NAMALWA (cell line): ENCODE measurements at places on chromosomes 6 and 20.

DNA sequence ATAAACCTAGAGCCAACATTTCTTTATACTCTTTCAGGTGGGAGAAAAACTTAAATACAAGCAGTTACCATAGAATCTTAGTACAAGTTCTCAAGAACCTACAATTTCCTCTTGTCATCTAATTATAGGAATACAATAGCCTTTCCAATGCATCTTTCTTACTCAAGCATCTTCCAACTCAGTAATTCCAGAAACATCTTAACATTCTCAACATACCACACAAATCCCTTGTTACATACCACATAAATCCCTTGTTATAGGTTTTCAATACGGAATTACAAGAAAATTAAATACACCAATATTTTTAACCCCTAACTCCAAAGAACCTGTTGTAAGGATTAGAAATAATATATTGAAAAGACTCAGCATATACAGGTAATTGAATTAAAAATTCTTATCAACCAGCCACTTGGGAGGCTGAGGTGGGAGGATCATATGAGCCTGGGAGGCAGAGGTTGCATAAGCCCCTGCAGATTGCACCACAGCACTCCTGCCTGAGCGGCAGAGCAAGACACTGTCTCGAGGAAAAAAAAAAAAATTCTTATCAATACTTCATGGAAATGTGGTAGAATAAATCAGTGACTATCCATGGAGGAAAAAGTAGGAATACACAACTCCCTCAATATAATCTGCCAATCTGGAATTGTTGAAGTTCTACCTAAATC lies 127.5 kb upstream of the CCDC28A start:
- DNase-seq, result no peak

DNA sequence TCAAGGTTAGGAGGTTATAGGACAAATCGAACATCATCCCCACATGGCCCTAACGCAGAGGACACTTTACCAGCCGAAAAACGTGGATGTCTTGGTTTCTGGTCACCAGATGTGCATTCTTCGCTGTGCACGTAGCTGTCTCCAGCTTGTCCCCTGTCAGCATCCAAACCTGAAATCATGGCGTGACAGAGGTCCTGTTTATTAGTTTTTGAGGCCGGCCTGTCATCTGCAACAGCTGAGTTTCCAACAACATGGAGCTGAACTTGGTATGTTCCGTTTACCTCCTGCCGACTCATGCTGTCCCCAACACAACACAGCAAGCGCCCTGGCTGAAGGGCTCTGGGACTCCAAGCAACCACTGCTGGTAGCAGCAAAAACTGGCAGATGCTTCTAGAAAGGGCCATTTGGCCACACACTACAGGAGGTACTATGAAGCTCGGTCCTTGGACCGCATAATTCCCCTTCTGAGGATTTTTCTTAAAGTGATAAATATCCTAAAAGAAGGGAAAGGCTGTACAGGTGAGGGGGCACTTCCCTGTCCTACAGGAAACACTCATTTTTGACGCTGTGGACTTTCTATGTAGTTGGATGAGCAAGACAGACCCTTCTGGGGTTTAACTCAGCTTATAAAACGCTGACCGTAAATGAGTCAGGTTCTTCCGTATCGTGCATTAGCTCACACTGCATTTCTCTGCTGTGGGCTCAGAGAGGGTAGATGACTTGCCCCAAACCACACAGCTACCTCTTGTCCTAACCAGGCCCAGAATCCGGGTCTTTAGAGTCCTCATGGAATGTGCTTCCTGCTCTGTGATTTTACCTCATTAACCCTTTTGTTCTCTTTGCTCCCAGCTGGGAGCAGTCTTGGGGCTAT lies 79.7 kb upstream of the NFATC2 start:
- DNase-seq, result no peak

DNA sequence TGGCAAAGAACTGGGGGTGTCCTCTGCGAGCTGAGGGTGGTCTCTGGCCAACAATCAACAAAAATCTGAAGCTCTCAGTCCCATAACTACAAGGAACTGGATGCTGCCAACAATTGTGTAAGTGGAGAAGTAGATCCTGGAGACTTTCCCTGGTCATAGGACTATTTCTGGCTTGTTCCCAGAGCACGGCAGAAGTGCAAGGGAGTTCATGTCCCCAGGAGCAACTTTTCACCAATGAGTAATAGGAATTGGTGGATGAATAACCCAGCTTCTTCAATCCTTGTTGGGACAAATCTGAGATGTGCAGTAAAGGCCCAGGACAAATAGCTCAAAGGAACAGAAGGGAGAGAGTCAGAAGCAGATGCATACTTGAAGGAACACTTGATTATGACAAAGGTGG lies 95.5 kb downstream of the QRSL1 start:
- DNase-seq, result no peak

GRCh38 chr20:20017844-20018185 lies 653 bp downstream of the NAA20 start:
- DNase-seq, result peak; percentile 59

- DNase-seq, result no peak
These were observed 81.7 kb downstream of the CDH22 start for GRCh38 chr20:46226602-46227001.

- DNase-seq, result no peak
These were observed 1.5 kb downstream of the APOBEC2 start for GRCh38 chr6:41054511-41054910.

DNA sequence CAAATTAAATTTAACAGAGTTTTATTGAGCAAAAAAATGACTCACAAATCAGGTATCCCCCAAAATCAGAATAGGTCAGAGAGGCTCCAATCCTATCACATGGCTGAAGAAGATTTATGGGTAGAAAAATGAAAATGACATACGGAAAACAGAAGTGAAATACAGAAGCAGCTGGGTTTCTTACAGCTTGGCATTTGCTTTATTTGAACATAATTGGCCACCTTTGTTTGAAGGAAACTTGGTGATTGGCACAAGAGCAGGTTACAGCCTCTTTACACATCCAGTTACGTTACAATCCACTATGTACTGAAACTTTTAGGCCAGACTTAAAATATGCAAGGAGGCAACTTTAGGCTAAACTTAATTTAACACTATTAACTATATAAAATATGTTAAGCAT lies 11.7 kb upstream of the TREM2 start:
- no peak for DNase-seq

GRCh38 chr6:165183496-165184140 lies 125.8 kb downstream of the C6orf118 start:
- no peak for DNase-seq

- peak; percentile 86 for DNase-seq
These were observed 62.9 kb upstream of the ARG1 start for GRCh38 chr6:131510094-131510493.
